Cardiac fibroblast (primary cell): ENCODE measurements at places on chromosomes 4 and X.
A peak's percentile ranks its signal among the peaks of the same experiment; 100 is the strongest.

- no peak for DNase-seq
These were observed 200.3 kb downstream of the MID1 start for GRCh38 chrX:10420134-10420533.

- DNase-seq: no peak
These were observed 134.4 kb downstream of the EDA2R start for GRCh38 chrX:66504481-66504880.

GRCh38 chr4:143921181-143921580, 15.8 kb upstream of the GYPE start:
- no peak for DNase-seq

- peak; percentile 80 for DNase-seq
These were observed 150.4 kb downstream of the MGST2 start for GRCh38 chr4:139815778-139816601.

- DNase-seq: no peak
These were observed 123.7 kb upstream of the NUDT6 start for GRCh38 chr4:123046096-123046495.

GRCh38 chr4:44871133-44871532, 144.8 kb upstream of the GNPDA2 start:
- DNase-seq: no peak

- DNase-seq: no peak
These were observed 6.5 kb downstream of the UGT2B17 start for GRCh38 chr4:68569466-68570121.

- no peak for DNase-seq
These were observed 185.4 kb downstream of the OR13H1 start for GRCh38 chrX:131729295-131729694.

DNA sequence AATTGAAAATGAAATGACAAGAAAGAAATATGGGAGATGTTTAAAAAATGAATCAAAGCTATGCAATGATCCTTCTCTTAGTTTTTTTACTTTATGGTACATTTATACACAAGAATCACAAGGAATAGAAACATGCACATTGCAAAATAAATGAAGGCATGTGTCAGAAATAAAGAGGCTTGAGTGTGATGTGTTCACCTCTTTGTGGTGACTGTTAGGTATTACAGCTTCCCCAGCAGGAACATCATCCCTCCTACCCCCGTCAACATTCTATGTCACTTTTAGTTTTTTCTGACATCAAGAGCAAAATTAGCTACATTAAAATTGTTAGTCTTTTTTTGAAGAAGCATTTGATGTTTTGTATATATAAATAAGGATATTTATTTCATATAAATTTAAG, 214.8 kb downstream of the SLC4A4 start:
- DNase-seq: peak; percentile 61

DNA sequence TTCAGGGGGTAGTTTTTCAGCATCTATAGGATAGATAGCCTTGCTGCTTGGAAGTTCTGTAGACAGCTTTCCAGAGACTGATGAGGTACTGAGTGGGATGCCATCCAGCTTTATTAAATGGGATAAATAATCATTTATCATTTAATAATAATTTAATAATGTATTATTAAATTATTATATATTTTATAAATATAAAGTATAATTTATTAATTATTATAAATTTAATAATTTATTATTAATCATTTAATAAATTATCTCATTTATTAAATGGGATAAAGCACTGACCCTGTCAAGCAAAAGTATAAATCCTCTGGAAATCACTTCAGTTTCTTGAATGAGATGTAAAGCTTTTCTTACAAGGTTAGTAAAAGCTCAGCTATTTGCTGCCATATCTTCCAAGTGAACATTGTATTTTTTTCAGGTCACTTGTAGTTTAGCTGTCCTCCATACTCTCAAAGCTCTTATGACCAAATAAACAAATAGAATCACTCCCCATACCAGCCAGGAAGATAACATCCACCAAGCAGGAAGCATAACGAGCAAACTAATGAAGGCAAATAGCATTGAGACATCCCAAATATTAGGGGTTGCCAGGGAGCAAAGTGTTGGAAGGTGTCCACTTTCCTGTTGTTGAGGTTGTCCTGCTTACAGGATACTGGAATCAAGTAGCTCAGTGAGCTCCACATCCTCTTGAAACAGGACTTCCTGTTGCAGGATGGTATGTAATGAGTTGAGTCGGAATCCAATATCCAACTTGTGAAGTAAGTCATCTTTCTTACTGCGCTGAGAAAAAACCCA, 88.9 kb downstream of the ZNF674 start:
- DNase-seq: no peak

- no peak for DNase-seq
These were observed 45.4 kb upstream of the STIM2 start for GRCh38 chr4:26815199-26815598.

DNA sequence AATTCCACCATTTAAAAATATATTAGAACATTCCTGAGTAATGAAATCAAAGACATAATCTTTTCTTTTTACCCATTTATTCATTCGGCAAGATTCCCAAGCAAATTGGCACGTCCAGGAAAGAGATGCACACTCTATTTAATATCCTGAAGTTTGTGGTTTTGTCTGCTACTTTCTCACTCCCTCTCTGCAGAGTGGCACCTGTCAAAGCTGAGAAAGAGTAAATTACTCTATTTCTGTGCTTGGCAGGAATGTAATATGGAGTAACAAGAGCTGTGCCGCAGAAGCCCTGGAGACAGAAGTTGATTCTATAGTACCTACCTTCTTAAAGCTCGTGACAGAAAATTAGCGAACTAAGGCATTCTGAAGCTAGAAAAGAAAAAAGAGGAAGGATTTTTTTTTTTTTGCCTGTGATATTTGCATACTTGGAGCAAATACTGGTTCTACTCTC, 5.5 kb downstream of the GSTCD start:
- DNase-seq: no peak

- DNase-seq: peak; percentile 42
These were observed 31.0 kb downstream of the TMSB4X start for GRCh38 chrX:13005661-13006473.

DNA sequence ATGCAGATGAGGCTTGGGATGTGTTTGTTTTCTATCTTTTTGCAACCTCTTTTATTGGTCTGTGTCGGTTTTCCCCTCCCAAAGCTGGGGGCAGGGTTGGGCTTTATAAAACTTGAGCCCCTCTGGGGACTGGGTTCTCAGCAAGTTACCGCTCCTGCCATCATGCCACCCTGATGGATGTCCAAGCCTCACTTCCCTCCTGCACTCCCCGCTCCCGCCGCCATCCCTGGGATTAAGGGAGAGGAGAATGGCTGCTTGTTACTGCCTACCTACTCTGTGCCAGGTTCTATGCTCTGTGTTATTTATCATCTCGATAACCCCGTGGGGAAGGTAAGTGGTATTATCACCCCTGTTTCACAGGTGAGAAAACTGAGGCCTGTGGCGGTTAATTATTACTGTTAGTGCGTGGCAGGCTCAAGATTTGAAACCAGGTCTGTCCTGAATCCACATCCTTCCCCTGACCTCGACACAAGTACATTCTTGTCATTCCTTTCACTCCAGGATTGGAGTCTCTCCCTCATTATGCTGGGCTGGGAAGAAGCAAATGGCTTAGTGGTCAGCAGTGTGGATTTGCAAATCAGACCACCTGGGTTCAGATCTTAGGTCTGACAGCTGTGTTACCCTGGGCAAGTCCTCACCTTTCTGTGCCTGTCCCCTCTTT, 4.5 kb downstream of the UBA1 start:
- peak; percentile 48 for DNase-seq

DNA sequence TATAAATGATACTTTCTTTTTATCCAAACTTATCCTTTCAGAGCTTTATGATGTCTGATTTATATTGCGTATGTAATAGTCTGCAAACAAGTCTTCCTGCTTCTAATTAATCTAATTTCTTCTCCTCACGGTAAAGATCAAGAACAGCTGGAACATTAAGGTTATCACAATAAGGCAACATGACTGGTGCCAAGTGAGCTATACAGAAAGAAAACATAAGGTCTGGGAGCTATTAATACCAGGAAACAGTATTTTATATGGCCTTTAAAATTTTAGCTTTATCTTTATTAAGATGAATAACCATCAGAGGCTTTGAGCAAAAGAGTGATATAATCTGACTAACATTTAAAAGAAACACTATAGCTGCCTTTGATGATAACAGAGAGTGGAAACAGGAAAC, 28.7 kb upstream of the CABS1 start:
- no peak for DNase-seq

GRCh38 chr4:94395562-94395961, 52.9 kb upstream of the HPGDS start:
- DNase-seq: peak; percentile 53

DNA sequence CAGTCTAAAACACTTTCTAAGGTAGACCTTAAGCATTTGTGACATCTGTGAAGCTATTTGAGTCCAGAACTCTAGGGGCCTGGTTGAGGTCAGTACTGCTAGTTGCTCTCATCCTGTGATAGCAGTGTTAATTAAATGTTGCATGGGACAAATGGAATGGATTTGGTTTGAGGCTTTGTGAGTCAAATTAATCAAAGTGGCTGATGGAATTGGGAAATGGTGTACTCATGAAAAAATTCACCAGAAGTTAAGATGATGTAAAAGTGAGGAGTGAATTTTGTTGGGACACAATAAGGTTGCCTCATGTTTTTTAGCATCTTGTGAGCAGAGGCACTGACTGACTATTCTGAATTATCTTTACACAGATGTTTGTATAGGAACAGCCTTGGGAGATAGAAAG, 99.2 kb upstream of the ARSJ start:
- DNase-seq: peak; percentile 26

- DNase-seq: no peak
These were observed 106.6 kb upstream of the NAP1L5 start for GRCh38 chr4:88804234-88804633.

DNA sequence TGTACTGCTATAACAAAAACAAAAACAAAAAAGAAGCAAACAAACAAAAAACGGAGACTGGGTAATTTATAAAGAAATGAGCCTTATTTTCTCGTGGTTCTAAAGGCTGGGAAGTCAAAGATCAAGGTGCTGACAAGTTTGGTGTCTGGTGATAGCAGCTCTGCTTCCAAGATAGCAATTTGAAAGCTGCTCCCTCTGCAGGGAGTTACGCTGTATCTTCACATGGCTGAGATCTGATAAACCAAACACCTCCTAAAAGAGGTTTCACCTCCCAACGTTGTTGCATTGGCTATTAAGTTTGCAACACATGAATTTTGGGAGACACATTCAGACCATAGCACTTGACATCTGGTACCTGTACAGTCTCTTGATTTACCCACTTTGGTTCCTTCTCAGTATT, 854.2 kb downstream of the CENPC start:
- DNase-seq: no peak

- DNase-seq: no peak
These were observed 34.5 kb downstream of the ELF4 start for GRCh38 chrX:130075777-130076176.

GRCh38 chr4:182380771-182381181, 137.6 kb downstream of the TENM3 start:
- no peak for DNase-seq

GRCh38 chr4:89379511-89380044, 72.0 kb upstream of the GPRIN3 start:
- peak; percentile 11 for DNase-seq

- DNase-seq: no peak
These were observed 187.7 kb downstream of the UNC5C start for GRCh38 chr4:95360906-95361695.

GRCh38 chr4:106201373-106201772, 114.6 kb downstream of the TBCK start:
- peak; percentile 30 for DNase-seq
